ENCODE measurements at places on chromosomes 3 and 15.

DNA sequence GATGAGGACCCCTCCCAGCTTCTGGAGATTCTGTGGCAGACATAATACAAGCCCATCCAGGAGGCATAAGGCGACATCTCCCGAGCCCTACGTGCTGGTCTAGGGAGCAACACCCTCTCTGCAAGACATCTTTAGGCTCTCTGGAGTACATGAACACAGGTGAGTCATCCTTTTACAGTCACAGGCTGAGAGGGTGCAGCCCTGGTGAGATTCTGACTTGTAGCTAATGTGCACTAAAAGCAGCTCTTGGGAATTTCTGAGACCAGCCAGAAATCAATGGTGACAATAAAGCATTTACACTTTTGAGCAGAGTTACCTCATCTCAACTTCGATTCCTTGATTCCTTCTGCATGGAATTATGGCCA is 131.1 kb downstream of the XXYLT1 start:
- DNase-seq, result no peak

GRCh38 chr3:127451321-127451720 is 139.2 kb downstream of the TPRA1 start:
- DNase-seq, result no peak

DNA sequence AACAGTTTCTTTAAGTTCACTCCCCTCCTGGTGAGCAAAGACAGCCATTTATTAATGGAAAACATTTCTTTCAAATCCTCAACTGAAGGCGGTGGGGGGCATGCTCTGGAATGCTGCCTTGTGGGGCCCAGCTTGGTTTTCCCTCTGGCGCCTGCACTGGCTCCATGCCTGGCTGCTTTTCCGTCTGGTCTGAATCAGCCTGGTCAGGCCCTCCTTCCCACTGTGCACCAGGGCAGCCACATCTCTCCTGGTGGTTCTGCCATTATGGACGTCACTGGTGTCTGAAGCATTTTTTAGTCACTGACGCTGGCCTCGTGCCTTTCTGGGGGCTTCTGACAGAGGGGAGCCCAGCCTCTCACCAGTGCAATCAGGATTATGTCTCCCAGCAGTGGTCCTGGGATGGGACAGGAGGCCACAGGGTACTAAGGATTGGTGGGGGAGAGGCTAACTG is 57.6 kb upstream of the APEH start:
- DNase-seq, result no peak

DNA sequence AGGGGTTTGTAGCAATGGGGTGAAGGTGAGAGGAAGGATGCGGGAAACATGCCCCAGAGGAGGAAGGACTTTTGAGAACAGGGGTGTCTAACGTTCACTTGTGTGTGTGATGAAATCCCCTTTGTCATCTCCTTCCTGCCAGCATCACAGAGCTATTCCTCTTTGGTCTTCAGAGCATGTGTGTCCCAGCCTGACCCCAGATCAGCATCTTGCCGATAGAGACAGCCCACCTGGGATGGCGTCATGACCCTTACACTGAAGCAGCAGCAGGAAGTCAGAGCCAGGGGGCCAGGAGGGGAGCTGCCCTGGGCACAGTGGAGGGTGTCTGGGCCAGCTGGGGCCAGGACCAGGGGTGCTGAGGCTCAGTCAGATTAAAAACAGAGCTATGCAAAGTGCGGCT is 29.9 kb upstream of the GRIP2 start:
- DNase-seq, result no peak

DNA sequence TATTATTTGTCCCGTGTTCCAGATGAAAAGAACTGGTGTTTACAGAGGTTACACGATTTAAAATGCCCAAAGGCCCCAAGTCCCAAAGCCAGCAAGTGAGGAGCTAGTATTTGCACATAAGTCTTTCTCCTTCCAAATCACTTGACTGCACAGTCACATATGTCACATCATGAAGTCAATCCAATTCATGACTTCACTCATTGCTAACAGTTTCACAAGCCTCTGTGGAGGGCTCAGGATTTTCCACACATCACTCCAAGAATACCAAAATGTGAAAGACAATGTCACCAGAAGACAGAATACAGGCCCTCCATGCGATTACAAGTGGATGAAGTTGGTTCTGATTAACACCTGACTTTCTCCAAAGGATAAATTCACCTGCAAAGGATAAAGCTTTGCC is 283.1 kb upstream of the UBE2E2 start:
- DNase-seq, result no peak

GRCh38 chr3:126538966-126539365 is 15.0 kb downstream of the CHST13 start:
- no peak for DNase-seq

GRCh38 chr15:94460624-94461023 is 229.3 kb downstream of the MCTP2 start:
- no peak for DNase-seq

DNA sequence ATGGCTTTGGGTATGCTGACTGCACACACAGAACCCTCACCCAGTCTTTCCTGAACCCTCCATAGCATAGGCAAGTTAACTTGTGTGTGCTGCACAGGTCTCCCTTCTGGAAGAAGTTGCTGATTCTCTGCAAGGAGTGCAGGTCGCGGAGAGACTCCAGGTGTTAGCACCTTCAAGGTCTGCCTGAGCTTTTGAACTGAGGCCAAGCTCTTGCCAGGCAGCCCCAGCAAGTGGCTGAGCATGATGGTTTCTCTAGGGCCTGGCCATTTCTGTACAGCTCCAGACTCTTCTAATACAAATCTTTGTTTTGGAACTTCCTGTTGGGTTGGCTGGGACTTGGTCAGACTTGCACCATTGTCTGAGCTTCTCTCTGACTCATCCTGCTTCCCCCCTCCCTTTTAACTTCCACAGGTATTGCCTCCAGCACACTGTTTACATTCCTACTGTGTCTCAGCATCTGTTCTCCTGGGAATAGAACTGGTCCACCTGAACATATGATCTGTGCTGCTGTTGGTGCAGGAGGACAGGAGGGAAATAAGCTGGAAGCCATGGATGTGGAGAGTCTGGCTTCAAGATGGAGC is 53.3 kb downstream of the KY start:
- no peak for DNase-seq

DNA sequence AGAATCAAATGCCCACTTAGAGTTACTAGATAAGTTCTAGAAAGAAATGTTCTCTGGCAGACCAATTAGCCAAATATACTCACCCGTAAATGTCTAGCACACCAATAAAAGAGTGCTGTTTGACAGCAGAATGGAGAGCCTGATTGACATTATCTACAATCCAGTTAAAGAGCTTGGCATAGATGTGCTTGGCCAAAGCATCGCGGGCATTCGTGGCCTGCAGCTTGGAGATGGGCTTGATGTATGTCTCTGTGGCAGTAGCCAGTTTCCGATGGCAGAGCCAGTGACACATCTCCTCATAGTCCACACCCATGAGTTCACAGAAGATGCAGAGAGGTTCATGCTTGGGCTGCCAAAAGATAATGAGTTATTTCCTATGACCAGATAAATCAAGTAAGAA is 101.5 kb upstream of the MYO5C start:
- no peak for DNase-seq

DNA sequence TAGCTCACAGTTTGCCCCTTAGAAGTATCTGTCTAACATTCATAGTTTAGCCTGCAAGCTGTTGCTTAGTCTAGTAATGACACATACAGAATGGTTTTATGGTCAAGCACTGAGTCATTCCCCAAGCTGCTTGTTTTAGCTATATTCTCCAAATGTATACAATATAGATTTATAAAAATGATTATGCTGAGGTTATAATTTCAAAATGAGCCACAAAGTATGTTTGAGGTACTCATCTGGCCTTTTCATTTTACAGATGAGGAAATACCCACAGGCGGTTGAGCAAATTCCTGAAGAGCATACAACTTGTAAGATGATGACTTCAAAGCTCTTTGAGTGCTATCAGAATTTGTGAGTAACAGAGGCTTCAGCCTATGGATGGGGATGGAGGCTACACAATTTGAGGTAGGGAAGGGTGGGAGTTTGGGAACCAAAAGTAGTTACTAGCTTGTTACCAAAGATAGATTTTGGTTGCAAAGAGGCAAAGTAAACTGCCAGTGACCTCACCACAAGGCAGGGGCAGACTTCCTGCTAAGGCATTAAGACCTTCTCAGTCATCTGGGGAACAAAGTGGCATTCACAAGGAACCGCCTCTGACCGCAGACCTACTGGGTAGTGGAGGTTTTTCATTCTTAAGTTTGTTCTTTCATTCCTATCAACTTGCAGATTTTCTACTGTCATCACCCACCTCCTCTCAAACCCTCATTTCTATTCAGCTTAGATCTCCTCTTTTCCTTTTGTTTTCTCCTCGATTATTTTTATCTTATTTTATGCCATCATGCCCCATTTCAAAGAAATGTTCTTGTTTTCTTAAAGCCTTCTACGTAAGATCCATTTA is 257.2 kb upstream of the NECTIN3 start:
- DNase-seq, result no peak

GRCh38 chr15:69926721-69927120 is 171.0 kb downstream of the TLE3 start:
- no peak for DNase-seq

- no peak for DNase-seq
These were observed 367.2 kb downstream of the SOX2 start for GRCh38 chr3:182078929-182079328.

GRCh38 chr3:10195366-10196089 is 30.8 kb downstream of the IRAK2 start:
- no peak for DNase-seq

- DNase-seq, result no peak
These were observed 92.1 kb downstream of the DUT start for GRCh38 chr15:48423342-48423741.

DNA sequence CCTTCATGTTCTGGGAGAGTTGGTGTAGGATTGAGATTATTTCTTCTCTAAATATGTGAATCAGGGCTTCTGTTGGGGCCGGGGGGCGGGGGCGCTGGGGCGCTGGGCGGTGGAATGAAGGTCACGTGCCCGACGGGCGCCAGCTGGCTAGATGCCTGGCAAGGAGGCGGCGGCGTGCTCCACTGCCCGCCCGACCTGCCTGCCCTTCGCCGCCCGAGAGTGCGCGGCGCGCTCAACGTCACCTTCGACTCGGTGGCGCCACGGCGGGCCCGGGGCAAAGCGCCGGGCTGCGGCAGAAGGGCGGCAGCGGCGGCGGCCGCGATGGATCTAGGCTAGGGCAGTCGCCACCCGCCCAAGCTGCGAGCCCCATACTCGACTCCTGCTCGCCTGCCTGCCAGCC is 47.0 kb upstream of the LHFPL4 start:
- DNase-seq, result no peak

DNA sequence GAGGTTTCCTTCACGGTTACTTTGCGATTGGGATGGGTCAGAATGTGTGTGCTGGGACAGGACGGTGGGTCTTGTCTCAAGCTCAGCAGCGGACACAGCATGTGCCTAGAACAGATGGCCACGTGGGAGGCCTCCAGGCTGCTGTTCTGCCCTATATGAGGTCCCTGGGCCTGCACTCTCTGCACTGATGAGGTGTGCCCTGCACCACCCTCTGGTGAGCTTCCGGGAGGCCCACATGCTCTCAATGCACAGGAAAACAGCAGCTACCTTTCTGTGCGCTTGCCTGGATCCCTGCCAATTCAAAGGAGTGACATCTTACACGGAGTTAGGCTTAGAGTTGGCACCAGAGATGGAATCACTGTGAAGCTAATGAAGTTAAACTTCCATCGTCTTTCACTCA is 59.8 kb downstream of the BOC start:
- no peak for DNase-seq

DNA sequence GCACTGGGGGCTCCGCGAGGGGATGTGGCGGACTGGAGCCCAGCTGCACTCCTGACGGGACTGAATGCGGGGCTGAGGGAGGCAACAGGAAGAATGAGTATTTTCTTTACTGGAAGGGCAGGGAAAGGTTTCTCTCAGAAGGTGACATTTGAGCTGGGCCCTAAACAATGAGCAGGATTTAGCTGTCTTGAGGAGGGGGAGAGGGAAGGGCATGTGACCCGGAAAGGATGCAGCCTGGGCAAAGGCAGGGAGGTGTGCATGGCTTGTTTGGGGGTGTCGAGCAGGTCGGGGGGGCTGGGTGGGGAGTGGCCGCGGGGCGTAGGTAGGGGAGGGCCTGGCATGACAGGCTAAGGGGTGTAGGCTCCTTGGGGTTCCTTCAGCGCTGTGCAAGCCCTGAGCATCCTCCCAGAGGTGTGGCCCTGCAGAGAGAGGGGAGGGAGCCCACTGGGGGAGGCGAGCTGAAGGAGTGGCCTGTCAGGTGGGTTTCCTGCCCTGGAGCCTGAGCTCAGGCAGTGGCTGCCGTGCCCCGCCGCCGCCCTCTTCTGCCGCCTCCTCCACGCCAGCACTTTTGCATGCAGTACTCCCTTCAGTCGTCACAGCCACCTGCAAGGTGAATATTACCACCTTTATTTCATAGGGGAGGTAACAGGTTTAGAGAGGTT is 17.2 kb upstream of the ANKDD1A start:
- DNase-seq, result no peak

GRCh38 chr3:89239774-89240173 is 132.4 kb downstream of the EPHA3 start:
- no peak for DNase-seq

DNA sequence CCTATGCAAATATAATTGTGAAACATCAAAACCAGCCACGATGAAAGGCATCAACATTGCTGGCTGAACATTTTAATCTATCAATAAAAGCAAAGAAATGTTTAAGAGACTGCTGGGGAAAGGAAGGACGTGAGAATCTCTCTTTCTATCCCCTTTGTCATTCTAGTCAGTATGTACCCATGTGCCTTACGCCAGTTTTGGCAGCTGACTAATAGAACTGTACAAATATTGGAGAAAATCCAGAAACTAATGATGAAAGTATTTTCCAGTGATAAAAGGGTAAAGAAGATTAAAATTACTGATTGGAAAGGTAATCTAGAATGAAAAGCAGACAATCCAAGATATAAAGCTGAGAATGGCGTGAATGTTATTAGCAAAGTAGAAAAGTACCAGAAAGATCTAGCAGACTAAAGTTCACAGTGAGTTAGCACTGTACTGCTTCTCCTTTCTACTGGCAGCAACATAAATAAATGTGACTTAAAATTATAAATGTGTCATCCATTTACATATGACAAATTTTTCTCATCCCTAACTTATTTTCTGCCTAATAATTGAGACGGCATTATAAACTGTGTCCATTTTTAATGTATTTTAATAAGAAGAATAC is 401.9 kb upstream of the CNTN4 start:
- no peak for DNase-seq

GRCh38 chr15:73232776-73233175 is 136.0 kb downstream of the HCN4 start:
- DNase-seq, result no peak

- DNase-seq, result peak; percentile 27
These were observed at the start of gene PLSCR2 for GRCh38 chr3:146469150-146470017. Gene PLSCR2, minus strand, starts transcription at chr3:146469561. Its CDS starts 9,657 bp downstream, at chr3:146459904.

GRCh38 chr3:66144568-66145407 is 76.0 kb upstream of the SLC25A26 start:
- no peak for DNase-seq

GRCh38 chr15:29103824-29104565 is 165.6 kb downstream of the NSMCE3 start:
- DNase-seq, result peak; percentile 28
